HFFc6 (cell line): ENCODE measurements at places on chromosomes 11 and 22. TPM values are rescaled to one million over a fixed set of nuclear protein-coding genes. Genes with fewer than 3 reads are reported as not detected.

The USP2 gene
- total RNA-seq, result 0.42 to 0.71 TPM (median 0.67 TPM) in 3 replicates

The APOA5 gene
- total RNA-seq, result not detected in 3 replicates

The IGLL5 gene
- not detected in 3 replicates for total RNA-seq

The LRP5 gene
- total RNA-seq, result 3.7 to 15.1 TPM (median 13.7 TPM) in 3 replicates

The GAB4 gene
- total RNA-seq, result not detected in 3 replicates

The SPON1 gene
- total RNA-seq, result not detected in 3 replicates

The KCNJ1 gene
- total RNA-seq, result not detected in 3 replicates

The SCARF2 gene
- total RNA-seq, result 69.4 to 85.4 TPM (median 73.8 TPM) in 3 replicates

The NEFH gene
- total RNA-seq, result not detected in 3 replicates

The GPR83 gene
- total RNA-seq, result 0.08 TPM in 1 of 3 replicates, not detected in the others

The TMPRSS5 gene
- total RNA-seq, result not detected in 3 replicates
